Brain pericyte (primary cell): ENCODE measurements at places on chromosomes 13 and 19.
A peak's percentile ranks its signal among the peaks of the same experiment; 100 is the strongest.

GRCh38 chr13:91133941-91134802 lies 213.3 kb upstream of the MIR17HG start:
- DNase-seq = no peak

- DNase-seq = no peak
These were observed 224.8 kb downstream of the NHLRC3 start for GRCh38 chr13:39263033-39263432.

- DNase-seq = no peak
These were observed 4.3 kb upstream of the ACP5 start for GRCh38 chr19:11581740-11582139.

GRCh38 chr13:26786651-26787295 lies 26.2 kb upstream of the GPR12 start:
- no peak for DNase-seq

DNA sequence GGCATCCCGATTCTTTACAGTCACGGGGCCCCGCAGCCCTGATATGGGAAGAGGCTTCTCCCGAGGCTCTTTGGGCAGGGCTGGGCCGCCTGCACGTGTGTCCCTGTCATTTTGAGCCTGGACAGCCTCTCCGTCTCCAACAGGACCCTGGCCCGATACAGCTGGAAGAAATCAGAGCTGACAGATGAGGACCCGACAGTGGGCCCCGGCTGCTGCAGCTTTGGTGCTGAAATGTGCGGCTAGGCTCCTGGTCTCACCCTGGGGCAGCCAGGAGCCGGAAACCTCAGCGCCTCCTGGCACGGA lies 3.2 kb downstream of the PIAS4 start:
- no peak for DNase-seq

- DNase-seq = peak; percentile 25
These were observed 3.1 kb upstream of the CTXN1 start for GRCh38 chr19:7928741-7929701.

GRCh38 chr13:80359778-80360452 lies 19.0 kb upstream of the SPRY2 start:
- DNase-seq = no peak

DNA sequence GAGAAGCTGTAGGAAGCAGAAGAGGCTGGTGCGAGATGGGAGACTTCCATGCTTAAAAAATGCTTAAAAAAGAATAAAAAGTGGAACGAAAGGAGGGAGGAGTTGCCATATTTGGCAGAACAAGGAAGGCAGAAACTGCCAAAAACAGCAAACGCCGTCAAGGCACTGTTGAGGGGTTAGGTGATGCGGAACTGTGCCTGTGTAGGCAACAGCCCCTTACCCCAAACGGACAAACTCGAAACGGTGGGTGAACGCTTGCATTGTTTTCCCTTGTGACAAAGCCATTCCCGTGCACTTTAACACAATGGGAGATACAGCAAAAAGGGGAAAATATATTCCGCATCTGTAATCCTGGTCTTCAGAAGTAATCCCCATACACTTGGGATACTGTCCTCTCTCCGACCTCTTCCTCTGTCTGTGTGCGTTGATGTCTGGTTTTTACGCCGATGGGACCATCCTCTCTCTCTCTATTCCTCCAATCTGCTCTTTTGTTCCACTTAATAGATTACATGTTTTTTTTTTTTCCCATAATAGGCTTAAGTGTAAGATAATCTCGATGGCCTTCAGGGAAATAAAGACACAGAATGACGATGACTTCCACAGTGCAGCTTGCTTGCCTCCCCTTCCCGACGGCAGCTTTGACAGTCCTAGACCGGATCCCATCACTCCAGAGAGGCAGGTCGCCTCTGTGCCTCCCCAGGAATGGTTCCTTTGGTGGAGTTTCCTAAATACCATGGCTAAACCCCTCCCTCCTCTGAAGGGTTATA lies 132.7 kb upstream of the RNF113B start:
- no peak for DNase-seq

GRCh38 chr13:29956853-29957252 lies 106.4 kb upstream of the UBL3 start:
- DNase-seq = no peak

DNA sequence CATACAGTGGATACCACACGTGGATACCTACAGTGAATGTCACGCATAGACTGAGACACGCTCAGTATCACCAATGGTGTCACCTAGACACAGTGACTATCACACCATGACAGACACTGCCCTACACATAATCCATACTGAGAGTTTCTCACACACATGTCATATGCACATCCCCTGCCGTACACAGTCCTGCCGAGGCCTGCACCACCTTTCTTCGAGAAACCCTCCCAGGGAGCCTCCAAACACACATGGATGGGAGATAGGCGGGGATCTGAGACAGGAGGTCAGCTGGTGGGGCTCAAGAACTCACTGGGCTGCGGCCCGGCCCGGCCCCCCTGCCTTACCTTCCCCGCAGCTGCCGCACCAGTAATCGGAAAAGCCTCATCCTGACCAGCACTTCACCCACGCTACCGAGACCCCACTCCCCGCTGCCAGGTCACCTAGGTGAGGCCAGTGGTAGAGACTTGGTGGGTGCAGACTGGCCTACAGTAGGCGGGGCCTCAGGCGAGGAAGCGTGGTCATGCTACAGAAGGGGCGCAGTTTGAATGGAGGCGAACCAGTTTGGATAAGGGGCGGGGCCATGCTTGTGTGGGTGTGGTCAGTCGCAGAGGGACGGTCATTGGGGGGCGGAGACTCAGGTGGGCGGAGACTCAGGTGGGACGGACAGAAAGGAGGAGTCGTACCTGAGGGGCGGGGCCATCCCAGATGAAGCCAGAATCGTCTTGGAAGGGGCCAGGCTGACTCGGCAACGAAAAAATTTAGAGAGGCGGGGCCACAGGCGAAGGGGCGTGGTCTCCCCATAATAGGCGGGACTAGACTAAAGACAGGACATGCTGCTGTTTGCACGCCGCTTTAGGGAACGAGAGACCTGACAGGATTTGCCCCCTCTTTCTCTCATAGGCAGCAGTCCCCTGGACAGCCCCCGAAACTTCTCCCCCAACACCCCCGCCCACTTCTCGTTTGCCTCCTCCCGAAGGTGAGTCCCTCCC lies 2.1 kb downstream of the MAST1 start:
- DNase-seq = no peak

DNA sequence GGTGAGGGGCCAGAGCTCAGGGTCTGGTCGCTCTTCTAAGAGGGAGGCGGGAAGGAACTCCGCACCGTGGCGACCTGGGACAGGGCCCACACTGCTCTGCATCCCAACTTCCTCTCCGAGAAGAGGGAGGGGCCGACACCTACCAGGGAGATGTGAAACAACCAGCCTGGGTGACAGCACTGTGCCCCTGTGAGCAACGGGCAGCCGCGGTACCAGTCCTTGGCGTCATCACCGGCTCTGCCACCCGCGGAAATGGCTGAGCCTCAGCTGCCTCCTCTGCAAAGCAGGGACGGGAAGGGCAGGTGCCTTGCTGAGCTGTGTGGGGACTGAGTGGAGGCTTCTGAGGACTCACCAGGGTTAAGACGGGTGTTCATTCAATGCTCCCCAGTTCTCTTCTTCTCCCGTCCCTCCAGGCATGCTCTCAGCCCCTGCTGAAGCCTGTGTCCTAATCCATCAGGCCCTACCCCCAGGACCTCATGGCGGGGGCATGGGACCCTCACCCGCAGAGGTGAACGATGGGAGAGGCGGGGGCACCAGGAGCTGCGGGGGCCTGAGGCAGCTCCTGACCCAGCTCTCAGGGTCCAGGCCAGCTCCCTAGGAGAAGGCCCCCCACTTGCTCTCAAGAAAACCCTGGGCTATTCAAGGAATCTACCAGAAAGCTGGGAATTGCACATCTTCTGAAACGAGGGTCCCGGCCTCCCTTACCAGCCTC lies 9.3 kb downstream of the ZNF787 start:
- DNase-seq = no peak

DNA sequence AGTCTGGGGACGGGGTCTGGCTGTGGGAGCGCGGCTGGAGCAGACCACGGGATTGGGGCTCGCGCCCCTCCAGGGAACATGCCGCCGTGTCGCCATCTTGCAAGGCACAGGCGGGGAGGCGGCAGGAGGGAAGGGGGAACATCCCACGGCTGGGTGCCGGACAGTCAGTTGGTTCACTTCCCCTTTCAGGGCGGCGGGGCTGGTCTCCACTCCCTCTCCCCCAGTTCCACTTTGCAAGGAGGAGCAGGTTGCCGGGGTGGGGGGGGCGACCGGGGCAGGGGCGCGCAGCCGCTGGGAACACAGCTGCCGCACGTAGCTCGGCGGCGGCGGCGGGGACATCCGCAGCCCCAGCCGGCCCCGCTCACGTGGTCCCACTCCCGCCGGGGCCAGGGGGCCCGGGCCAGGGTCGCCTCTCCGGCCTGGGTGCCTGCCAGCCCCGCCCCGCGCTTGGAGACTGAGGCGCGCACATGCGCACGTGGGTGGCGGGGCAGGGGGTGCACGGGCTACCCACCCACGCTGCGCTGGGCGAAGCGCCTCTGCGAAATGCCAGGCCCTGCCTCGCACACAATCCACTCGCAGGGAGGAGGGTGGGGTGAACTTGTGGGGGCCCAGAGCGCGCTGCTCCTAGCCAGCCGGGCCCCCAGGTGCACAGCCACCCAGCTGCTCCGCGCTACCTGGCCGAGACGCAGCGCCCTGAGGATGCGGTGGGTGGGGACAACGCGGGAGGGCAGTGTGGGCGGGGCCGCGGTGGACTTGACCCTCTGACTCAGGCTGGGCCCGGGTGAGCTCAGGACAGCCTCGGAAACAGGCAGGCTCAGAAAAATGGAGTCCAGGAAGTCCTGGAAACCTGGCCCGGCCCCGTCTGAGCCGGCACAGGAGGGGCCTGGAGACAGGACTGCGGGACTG lies 6.4 kb downstream of the KLF16 start:
- DNase-seq = no peak
